ENCODE measurements at places on chromosomes 1 and 21. TPM values are rescaled to one million over a fixed set of nuclear protein-coding genes. Genes with fewer than 3 reads are reported as not detected.

The DNTTIP2 gene
- total RNA-seq, result 26.7 TPM

The TENT5C gene
- total RNA-seq, result 4.5 TPM

The S100A7A gene
- total RNA-seq, result not detected

The LCE3E gene
- not detected for total RNA-seq

The LCE1D gene
- not detected for total RNA-seq

The APP gene
- total RNA-seq, result 401 TPM

The FLG gene
- total RNA-seq, result 0.17 TPM

The SYT11 gene
- total RNA-seq, result 15.8 TPM

The OR2G6 gene
- not detected for total RNA-seq

- no peak for DNase-seq
Measured at GRCh38 chr21:44844256-44844655, 26.4 kb upstream of the SUMO3 start.

GRCh38 chr1:204350857-204351573 is 8.7 kb downstream of the PLEKHA6 start:
- DNase-seq, result peak; percentile 85

GRCh38 chr1:21607549-21608529 is 61.3 kb downstream of the RAP1GAP start:
- DNase-seq, result peak; percentile 36

DNA sequence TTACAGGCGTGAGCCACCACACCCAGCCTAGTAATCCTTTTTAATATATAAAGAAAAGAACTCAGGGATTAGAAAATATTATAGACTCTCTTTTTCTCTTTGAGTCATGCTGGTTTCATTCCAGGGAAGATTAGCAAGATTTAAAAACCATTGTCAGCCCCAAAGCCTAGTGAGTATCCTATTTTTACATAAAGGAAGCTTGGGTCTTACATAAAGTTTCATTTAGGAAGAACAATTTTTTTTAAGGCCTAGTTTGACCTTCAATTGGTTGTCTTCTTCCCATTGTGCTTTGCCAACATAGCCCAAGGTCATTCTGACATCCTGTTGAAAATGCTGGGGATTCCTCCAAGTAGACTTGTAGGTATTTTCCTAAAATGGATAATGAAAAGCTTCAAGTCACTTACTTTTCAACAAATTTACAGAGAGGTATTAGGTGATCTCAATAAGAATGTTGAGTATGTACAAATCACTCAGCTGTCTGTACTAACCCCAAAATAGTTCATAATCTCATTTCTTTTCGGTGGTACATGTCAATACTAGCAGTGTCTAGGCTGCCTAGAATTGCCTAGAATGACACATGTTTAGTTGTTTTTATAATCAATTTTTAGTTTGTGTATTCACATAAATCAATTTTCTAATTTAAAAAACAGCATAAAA is 4.3 kb upstream of the KIF14 start:
- DNase-seq, result peak; percentile 18

GRCh38 chr1:38046333-38046883 is at the start of gene POU3F1:
Gene POU3F1, minus strand, starts transcription at chr1:38046793. Its CDS starts 50 bp downstream, at chr1:38046743.
- no peak for DNase-seq

DNA sequence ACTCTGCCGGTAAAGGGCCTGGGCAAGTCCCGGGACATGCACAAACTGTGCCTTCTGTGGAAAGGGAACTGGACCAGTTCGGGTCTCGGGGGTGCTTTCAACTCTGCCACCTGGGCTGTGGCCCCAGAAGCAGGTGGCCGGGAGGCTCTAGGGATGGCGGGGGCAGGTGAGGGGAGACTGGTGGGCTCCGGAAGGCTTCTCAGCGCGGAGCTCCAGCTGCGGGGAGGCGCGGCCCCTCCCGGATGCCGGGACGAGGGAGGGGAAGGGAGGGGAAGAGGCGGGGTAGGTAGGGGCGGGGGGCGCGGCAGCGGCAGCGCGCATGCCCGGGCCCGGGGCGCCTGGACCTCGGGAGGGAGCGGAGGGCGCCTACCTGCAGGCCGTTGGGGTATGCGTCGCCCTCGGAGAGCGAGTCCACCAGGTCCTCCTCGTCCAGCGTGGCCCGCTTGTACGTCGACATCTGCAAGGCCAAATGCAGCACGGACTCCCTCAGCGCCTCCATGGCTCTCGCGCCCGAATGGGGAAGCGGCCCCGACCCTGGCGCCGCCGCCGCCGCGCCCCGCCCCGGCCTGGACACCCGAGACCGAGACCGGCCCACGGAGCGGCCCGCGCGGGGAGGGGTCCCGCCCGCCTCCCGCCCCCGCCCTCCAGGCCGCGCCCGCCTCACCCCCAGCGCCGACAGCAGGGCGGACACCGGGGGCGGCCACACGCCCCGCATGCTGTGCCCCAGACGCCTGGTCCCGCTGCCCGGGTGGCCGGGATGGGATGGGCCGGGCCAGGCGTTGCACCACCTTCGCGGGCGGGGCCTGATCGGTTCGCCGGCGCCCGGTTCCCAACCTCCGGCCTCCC is at the start of gene ECE1:
Gene ECE1 (minus strand): TSS at position 764 of the 846 bp plus-strand sequence. CDS start 49 bp downstream, at position 715.
- peak; percentile 44 for DNase-seq

GRCh38 chr1:175287377-175287776 is 94.8 kb upstream of the KIAA0040 start:
- DNase-seq, result no peak

DNA sequence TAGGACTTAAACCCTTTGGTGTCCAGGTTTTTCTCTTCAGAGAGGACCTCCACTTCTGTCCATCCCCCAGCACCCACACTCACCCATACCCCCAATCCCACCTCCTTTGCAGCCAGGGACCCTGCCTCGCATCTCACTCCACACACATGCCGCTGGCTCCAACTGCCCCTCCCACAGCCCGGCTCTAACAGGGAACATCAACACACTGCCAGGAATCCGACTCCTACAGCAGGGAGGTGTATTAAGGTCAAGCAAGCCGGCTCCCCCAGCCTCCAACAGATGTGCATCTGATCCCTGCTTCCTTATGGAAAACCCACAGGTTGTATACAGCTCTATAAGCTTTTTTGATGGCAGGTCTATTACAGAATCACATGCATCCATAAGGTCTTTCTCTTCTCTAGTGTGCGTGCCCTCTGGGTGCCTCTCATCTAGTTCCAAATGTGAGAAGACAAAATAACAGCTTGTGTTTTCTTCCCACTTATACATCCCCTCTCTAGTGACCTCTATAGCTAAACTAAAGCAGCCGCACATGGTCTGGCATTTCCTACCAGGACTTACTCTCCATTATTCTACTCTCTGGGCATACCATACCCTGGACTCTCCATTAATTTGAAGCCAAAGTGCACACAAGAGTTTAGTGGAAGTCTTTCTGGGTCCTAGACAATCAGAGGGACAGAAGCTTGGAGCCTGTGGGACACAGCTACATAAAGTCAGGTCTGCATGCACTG is 16.3 kb downstream of the PIK3C2B start:
- DNase-seq, result no peak

DNA sequence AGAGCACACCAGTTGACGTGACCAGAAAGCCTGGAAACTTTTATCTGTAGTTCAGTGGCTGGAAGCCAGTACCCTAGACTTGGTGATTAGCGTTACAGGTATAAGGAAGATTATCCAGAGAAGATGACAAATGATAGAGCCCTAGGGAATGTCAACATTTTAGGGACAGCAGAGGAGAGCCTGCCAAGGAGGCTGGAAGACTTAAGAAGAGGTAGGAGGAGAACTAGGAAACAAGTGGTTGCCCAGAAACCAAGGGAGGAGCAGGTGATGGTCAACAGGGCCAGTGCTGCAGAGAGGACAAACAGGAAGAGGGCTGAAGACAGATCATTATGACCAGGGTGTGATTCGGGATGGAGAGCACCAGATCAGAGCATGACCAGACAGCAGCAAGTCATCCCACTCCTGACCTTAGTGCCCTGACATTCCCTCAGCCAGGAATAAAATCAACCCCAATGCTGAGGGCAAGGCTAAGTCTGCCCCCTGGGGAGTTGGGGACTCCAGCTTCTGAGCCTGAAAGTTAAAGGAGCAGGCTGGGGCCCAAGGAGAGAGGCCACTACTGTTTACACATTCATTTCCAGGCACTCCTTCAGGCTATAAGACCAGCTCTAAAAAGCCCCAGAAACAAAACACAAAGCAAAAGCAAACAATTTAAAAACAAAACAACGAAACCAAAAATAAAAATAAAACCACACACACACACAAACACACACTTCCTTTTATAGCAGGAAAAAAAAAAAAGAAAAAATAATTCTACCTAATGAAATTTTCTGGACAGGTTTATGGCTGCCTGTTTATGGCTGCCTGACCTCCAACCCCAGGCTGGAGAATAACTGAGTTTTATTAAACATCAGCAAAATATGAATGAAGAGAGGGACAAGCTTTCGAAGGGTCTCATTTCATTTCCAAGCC is 48.6 kb upstream of the LRRC52 start:
- DNase-seq, result no peak

- DNase-seq, result peak; percentile 95
Measured at GRCh38 chr1:14742181-14742980, 143.9 kb downstream of the KAZN start.
